ENCODE measurements at places on chromosomes 6 and 20. TPM values are rescaled to one million over a fixed set of nuclear protein-coding genes. Genes with fewer than 3 reads are reported as not detected.

Gene RNF146
- total RNA-seq, result 59.8 TPM

Gene TMC2
- 0.10 TPM for total RNA-seq

Gene NKX2-4
- not detected for total RNA-seq

Gene ZNF391
- 0.10 TPM for total RNA-seq

Gene IYD
- total RNA-seq, result not detected

Gene RNF217
- 4.5 TPM for total RNA-seq

Gene ABCF1
- 122 TPM for total RNA-seq

Gene DSP
- 0.46 TPM for total RNA-seq

DNA sequence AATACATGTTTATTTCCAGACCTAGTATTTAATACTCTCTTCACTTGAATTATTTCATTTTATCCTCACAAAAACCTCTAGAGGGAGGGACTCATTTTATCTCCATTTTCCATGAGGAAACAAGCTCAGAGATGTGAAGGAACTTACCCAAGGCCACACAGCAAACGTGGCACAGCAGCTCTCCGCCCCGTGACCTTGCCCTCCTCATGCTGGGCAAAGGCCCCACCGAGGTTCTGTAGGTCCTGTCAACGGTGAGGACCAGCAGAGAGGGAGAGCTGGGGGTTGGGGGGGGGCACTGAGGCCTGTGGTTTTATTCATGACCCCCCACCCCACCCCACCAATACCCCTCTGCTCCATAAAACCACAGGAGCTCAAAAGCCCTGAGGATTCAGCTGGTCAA is 40.9 kb upstream of the TLDC2 start:
- H3K27ac ChIP-seq, result peak overlapping the region; percentile 72
- DNase-seq, result no peak
- no peak overlapping the region for H3K4me3 ChIP-seq
- no peaks in the 10 kb centered on the region for H3K27me3 ChIP-seq
- no peaks in the 10 kb centered on the region for H3K36me3 ChIP-seq

GRCh38 chr6:19736066-19736465 is 101.1 kb upstream of the ID4 start:
- H3K4me3 ChIP-seq, result no peak overlapping the region
- no peaks in the 10 kb centered on the region for H3K27me3 ChIP-seq
- DNase-seq, result no peak

DNA sequence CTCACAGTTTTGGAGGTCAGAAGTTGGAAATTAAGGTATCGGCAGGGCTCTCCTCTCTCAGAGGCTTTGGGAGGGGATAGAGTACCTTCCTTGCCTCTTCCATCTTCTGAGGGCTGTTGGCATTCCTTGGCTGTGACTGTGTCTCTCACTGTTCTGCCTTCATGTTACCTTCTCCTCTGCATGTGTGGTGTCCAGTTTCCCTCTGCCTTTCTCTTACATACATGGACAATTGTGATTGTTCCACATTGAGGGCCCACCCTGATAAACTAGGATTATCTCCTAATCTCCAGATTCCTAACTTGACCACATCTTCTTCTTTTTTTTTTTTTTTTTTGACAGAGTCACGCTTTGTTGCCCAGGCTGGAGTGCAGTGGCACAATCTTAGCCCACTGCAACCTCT is 72.1 kb upstream of the SPACA1 start:
- H3K4me1 ChIP-seq, result no peaks in the 10 kb centered on the region
- H3K36me3 ChIP-seq, result no peaks in the 10 kb centered on the region
- DNase-seq, result no peak
- no peak overlapping the region for H3K27ac ChIP-seq
- no peaks in the 10 kb centered on the region for H3K27me3 ChIP-seq

DNA sequence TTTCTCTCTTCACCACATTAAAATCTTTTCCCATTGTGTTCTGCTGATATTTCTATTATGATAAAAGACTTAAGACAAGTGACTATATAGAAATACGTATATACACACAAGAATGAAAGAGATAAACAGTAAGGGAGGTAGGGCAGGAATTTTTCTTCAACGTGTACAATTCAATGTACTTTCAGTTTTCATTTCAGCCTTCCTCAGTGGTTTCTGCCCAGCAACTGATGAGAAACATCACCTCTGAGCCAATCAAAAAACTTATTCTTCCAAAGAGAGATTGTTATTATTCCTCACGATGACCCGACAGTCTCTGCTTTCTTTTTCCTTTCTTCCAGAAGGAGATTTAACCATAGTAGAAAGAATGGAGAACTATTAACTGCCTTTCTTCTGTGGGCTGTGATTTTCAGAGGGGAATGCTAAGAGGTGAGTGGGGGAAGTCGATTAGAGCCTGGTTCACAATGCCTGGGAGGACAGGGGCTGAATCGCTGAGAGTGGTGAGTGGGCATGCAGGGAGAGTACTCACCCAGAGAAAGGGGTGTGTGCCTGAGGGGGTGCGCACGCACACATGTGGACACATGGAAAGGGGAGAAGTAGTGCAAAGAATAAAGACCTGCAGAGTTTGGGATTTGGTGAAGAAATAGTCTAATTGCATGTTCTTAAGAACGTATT is at the start of gene BTN3A1:
TSS of gene BTN3A1 (plus strand) at position 289 of the 672 bp plus-strand sequence. CDS start 3,289 bp downstream, outside the sequence.
- H3K4me1 ChIP-seq, result peaks cover 14% of the 10 kb centered on the region
- peak within 1 kb of the TSS; percentile 73 for H3K27ac ChIP-seq
- H3K27me3 ChIP-seq, result no peaks in the 10 kb centered on the region

DNA sequence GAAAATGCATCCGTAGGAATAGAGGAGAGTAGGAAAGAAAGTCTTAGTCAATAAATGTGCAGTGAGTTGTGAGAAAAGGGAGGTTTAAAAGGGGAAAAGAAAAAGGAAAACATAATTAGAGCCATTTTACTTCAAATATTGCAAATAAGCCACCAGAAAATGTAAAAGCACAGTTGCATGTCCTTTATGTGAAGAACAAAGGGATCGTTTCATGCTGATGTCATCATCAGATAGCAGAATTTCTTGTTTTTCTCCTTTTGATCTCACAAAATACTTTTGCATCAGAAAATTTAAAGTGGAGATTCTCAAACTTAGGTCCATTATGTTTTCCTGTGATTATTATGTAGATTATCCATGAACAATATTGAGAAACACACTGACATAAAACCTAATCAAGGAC is 166.7 kb downstream of the HAO1 start:
- no peaks in the 10 kb centered on the region for H3K27me3 ChIP-seq
- H3K4me1 ChIP-seq, result no peaks in the 10 kb centered on the region
- no peak overlapping the region for H3K4me3 ChIP-seq
- H3K36me3 ChIP-seq, result no peaks in the 10 kb centered on the region
- DNase-seq, result no peak
- no peak overlapping the region for H3K27ac ChIP-seq

- DNase-seq, result peak; percentile 27
- H3K36me3 ChIP-seq, result no peaks in the 10 kb centered on the region
- peak within 1 kb of the TSS; percentile 57 for H3K4me3 ChIP-seq
- no peaks in the 10 kb centered on the region for H3K27me3 ChIP-seq
- H3K4me1 ChIP-seq, result no peaks in the 10 kb centered on the region
Measured at GRCh38 chr6:29005183-29005885, at the start of gene ZNF311. Gene ZNF311, minus strand, starts transcription at chr6:29005315. Its CDS starts 1,361 bp downstream, at chr6:29003954.

GRCh38 chr20:18747090-18747489 is 66.5 kb upstream of the SCP2D1 start:
- no peaks in the 10 kb centered on the region for H3K4me1 ChIP-seq
- H3K27ac ChIP-seq, result no peak overlapping the region
- no peak for DNase-seq
- peaks cover 4% of the 10 kb centered on the region for H3K36me3 ChIP-seq
- H3K4me3 ChIP-seq, result no peak overlapping the region
- H3K27me3 ChIP-seq, result no peaks in the 10 kb centered on the region

DNA sequence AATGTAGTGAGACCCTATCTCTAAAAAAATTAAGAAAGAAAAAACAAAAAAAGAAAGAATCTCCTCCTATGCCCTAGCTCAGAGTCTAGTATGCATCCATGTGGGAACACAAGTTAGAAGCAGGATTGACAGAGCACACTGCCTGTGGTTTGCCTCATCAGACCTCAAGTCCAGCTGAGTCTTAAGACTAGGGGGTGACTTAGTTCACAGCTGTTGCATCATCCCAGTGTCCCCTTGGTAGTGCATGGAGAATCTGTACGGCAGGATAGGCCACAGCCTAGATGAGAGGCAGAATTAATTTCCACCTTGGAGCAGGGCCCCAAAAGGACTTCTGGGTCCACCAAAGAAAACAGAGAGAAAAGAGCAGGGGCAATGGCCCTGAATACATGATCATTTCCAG is 13.7 kb downstream of the PNPLA1 start:
- no peak overlapping the region for H3K4me3 ChIP-seq
- no peaks in the 10 kb centered on the region for H3K4me1 ChIP-seq

DNA sequence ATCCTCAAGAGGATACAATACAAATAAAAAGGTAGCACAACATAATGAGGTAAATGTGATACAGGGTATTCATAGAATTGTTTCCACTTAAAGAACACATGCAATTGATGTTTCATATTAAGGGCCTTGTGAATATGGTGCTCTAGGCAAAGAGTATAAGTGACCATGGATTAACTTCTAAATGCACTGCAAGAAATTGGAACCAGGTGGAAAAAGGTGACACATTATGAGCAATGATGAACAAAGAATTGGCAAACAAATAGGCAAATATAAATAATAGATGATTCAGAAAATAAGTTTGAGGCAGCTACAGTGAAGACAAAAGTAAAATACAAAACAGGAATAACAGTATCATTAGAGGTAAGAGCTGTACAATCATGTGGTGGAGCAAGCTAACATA is 192.0 kb downstream of the GRIK2 start:
- no peak overlapping the region for H3K4me3 ChIP-seq
- no peak for DNase-seq
- H3K36me3 ChIP-seq, result no peaks in the 10 kb centered on the region
- no peaks in the 10 kb centered on the region for H3K27me3 ChIP-seq
- H3K27ac ChIP-seq, result no peak overlapping the region

GRCh38 chr6:83536034-83536646 is 23.8 kb downstream of the PRSS35 start:
- H3K27ac ChIP-seq, result no peak overlapping the region
- DNase-seq, result no peak
- H3K4me3 ChIP-seq, result no peak overlapping the region
- H3K27me3 ChIP-seq, result no peaks in the 10 kb centered on the region

- H3K4me3 ChIP-seq, result no peak overlapping the region
- no peaks in the 10 kb centered on the region for H3K36me3 ChIP-seq
- H3K27ac ChIP-seq, result peak overlapping the region; percentile 90
- H3K4me1 ChIP-seq, result peaks cover 53% of the 10 kb centered on the region
Measured at GRCh38 chr20:20731000-20731944, 18.8 kb upstream of the RALGAPA2 start.

- no peaks in the 10 kb centered on the region for H3K4me1 ChIP-seq
- DNase-seq, result no peak
- no peaks in the 10 kb centered on the region for H3K27me3 ChIP-seq
Measured at GRCh38 chr6:81988871-81989270, 236.4 kb upstream of the TENT5A start.

- H3K36me3 ChIP-seq, result no peaks in the 10 kb centered on the region
- H3K4me1 ChIP-seq, result peaks cover 5% of the 10 kb centered on the region
- H3K4me3 ChIP-seq, result no peak overlapping the region
- no peak for DNase-seq
Measured at GRCh38 chr6:395432-396125, 4.0 kb downstream of the IRF4 start.

GRCh38 chr6:78502386-78502887 is 364.9 kb upstream of the IRAK1BP1 start:
- H3K27me3 ChIP-seq, result no peaks in the 10 kb centered on the region
- H3K27ac ChIP-seq, result no peak overlapping the region
- H3K36me3 ChIP-seq, result no peaks in the 10 kb centered on the region
- DNase-seq, result no peak
- no peak overlapping the region for H3K4me3 ChIP-seq

DNA sequence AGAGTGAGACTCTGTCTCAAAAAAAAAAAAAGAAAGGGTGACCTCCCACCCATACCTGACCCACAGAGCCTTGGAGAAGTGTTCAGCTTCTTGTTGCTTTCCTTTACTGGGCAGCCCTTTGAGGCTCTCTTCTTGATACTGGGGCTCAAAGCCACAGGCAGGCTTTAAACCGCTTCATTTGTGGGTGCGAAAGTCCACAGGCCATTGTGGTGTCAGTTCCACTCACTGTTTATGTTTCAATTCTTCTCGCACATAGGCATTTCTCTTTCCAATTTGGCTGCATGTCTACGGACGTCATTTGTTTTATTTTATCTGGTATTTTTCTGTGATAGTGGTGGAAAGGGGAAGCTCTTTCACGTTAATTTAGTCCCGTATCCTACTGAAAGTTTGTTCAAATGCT is 34.6 kb downstream of the PPARD start:
- H3K36me3 ChIP-seq, result no peaks in the 10 kb centered on the region
- peaks cover 9% of the 10 kb centered on the region for H3K4me1 ChIP-seq
- no peak overlapping the region for H3K4me3 ChIP-seq
- no peak for DNase-seq
- no peaks in the 10 kb centered on the region for H3K27me3 ChIP-seq

- no peaks in the 10 kb centered on the region for H3K27me3 ChIP-seq
- H3K27ac ChIP-seq, result no peak overlapping the region
- H3K4me1 ChIP-seq, result no peaks in the 10 kb centered on the region
Measured at GRCh38 chr20:38537176-38537575, 43.8 kb upstream of the ADIG start.

DNA sequence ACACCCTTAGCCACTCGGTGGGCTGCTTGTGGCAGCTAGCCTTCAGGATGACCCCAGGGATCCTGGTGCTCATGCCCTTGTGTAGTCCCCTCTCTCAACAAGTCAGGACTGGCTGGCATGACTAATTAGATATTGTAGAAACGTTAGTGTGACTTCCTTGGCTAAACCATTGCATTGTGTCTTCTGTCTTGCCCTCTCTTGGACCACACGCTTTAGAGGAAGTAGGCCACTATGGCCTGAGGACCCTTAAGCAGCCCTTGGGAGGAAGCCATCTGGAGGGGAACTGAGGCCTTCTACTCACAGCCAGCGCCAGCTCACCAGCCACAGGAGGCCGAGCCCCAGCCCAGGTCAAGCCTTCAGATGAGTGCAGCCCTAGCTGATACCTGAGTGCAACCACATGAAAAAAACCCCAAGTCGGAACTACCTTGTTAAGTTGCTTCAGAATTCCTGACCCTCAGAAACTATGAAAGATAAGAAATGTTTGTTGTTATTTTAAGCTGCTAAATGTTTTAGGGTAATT is 10.1 kb downstream of the ANGPT4 start:
- no peak for DNase-seq
- no peak overlapping the region for H3K27ac ChIP-seq
- no peaks in the 10 kb centered on the region for H3K36me3 ChIP-seq
- H3K4me1 ChIP-seq, result no peaks in the 10 kb centered on the region
- no peak overlapping the region for H3K4me3 ChIP-seq

GRCh38 chr20:56582542-56582941 is 46.6 kb upstream of the TFAP2C start:
- no peaks in the 10 kb centered on the region for H3K36me3 ChIP-seq
- H3K4me1 ChIP-seq, result no peaks in the 10 kb centered on the region
- DNase-seq, result no peak

DNA sequence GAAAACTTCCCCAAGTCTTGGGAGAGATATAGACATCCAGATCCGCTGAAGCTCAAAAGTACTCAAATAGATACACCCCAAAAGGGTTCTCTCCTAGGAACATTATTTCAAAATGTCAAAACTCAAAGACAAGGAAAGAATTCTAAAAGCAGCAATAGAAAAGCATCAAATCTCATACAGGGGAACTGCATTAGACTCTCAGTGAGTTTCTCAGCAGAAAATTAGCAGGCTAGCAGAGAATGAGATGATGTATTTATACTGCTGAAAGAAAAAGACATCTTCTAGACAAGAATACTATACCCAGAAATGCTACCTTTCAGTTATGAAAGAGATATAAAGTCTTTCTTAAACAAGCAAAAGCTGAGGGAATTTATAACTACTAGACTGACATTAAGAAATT is 75.5 kb upstream of the RIMS1 start:
- no peak overlapping the region for H3K4me3 ChIP-seq
- no peaks in the 10 kb centered on the region for H3K36me3 ChIP-seq
- H3K4me1 ChIP-seq, result no peaks in the 10 kb centered on the region
- no peaks in the 10 kb centered on the region for H3K27me3 ChIP-seq

All from gastrocnemius medialis (tissue), 4 donors.